ENCODE measurements at places on chromosomes 3 and 15.

DNA sequence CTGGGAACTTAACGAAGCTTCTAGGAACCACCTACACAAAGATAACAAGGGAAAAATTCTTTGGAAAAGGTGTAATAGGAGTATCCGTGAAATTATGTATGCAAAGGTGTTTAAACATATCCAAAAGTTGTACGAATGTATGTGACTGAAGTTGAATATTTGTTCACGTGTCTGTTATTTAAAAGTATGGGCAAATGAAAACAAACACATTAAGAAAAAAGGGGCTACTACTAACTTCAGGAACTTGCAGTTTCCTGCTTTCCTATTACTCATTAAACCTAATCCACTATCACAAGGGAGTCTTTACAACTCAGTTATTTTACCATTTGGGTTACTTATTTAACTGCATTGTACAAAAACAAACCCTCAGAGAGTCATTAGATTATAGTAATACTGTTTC lies 33.9 kb upstream of the GRAMD1C start:
- no peak for DNase-seq

- no peak for DNase-seq
Measured at GRCh38 chr15:27820232-27820631, 278.9 kb downstream of the OCA2 start.

DNA sequence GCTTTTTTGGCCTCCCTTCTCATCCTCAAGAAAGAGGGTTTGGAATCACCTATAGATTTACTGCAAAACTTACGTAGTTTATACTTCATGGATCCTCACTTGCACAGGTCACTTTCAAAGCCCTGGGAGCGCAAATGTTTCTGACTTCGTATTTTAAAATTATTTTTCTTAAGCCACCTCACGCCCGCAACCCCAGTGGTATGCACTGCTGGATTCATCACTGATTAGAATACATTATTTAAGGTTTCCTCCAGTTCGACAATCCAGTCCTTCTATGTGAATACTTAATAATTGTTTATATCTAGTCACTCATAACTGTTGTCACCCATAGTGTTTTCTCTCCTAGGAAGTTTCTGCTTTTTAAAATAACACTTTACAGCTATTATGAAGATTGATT lies 339.9 kb downstream of the CHL1 start:
- DNase-seq = no peak

GRCh38 chr15:25903024-25903581 lies 40.0 kb upstream of the ATP10A start:
- DNase-seq = no peak

GRCh38 chr15:89338036-89338435 lies 3.4 kb upstream of the POLG start:
- DNase-seq = no peak
